ENCODE measurements at places on chromosomes 2 and 18.

- no peak for DNase-seq
These were observed 31.7 kb upstream of the TTC32 start for GRCh38 chr2:19933351-19933981.

GRCh38 chr2:26692279-26692896 lies at the start of gene KCNK3:
Gene KCNK3 (plus strand): TSS chr2:26692722. CDS start chr2:26692876, 154 bp downstream.
- DNase-seq, result peak; percentile 2

- DNase-seq, result no peak
These were observed 37.5 kb downstream of the PSME4 start for GRCh38 chr2:53933329-53933728.

DNA sequence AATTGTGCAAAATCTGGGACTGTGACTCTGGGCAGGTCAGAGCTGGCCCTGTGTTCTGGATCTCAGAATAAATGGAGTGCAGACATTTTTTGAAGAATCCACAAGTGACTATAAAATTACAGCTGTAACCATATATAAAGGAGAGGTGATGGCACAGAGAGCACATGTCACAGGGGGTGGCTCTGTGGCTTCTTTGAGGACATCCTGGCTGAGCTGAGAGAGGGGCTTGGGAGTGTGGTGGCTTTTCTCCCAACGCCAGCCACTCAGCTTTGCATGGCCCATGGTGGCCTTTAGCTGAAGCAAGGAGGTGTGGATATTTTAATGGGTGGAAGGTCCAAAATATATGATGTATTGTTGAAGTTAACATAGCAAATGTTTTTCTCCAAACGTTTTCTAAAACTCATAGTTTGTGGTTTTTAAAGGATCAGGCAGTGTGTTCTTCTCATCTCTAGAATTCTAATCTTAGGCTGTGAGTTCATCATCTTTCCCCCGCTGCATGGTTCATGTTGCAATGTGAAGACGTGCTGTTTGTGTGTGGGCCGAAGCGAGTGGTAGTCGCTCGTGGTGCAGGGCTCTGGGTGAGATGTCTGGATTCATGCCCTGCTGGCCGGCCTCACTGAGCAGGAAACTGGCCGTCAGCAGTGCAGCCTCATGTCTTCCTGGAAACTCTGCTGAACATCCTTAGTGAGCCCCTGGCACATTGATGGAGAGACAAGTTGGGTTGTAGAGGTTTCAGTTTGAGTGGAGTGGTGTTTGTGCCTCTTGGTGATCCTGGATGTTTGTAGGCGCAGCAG lies 109.9 kb downstream of the ZNF236 start:
- no peak for DNase-seq

DNA sequence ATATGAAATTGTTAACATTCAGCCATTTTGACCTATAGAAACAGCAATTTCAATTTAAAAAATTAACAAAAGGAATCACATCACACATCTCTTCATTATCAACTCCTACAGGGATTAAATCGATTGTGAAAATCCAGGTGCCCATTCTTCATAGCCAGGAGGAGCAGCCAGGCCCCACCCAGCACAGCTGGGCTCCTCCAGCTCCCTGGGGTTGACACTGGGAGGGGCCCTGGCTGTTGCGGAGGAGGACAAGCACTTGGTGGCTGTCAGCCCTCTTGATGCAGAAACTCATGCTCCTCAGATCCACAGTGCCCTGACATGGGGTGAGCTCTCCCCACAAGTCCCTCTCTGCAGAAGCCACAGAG lies 99.8 kb downstream of the FAM210A start:
- no peak for DNase-seq

- DNase-seq, result no peak
These were observed 104.8 kb downstream of the POLR1A start for GRCh38 chr2:86000938-86001312.

DNA sequence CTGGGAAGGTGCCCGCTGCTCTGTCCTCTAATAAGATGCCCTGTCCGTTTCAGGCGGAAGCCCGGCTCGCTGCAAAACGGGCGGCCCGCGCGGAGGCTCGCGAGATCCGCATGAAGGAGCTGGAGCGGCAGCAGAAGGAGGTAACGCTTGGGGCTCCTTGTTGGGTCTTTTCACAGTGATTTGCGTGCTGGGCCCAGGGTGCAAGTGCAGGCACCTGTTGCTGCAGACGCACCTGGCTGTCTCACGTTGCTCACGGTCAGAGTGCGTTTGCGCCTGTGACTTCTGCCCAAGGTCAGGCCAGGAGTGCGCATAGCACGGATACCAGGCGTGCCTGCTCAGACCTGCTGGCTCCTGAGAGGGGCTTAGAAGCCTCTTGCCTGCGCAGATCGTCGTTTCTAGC lies 81.1 kb downstream of the LRRFIP1 start:
- DNase-seq, result no peak

GRCh38 chr18:7958081-7958896 lies 391.2 kb downstream of the PTPRM start:
- no peak for DNase-seq

GRCh38 chr2:65370387-65371073 lies 61.9 kb downstream of the SPRED2 start:
- DNase-seq, result no peak

DNA sequence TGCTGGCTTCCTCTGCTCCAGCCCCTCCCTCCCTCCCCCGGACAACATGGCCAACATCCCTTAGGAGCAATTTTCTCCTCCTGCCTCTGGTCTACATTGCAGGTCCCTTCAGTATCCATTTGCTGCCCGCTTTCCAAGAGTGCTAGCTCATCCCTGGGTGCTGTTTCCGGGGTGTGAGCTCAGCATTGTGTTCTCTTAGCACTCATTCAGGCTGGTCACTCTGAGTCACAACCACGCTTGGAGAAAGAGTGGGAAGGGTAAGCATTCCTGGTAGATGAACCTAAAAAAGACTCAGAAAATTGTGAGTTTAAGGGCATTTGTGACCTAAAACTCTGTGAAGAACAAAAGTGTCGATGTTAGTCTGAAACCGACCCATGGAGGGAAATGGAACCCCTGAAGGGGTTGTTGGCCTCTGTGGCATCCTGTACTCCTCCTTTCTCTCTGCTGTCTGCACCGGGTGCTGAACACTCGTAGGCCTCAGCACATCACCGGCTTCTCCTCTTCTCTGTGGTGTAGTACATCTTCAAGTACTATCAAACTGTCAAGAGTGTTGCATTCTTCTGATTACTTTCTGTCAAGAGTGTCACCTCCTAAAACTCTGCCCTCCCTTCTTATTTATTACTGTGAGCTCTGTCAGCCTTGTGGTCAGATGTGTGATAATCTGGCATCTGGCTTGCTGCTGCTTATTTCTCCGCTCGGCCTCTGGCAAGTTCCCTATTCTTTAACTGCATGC lies 73.0 kb downstream of the CTNNA2 start:
- no peak for DNase-seq

DNA sequence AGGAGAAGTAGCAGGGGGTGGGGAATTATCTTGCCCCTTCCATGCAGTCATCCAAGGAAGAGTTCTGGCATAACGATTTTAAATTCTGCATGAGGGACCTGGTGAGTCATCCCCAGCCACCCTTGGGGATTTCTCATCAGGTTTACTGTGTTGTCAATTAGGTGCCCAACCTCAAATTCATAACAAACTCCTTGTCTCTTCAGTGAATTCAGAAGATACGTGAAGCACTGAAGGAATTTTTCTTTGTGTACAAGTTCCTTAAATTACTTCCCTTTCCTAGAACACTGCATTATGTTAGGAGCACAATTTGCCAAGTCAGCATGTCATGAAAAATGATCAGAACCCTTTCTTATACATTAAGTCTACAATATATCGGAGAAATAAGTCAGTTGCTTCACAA lies 70.8 kb upstream of the NOSTRIN start:
- no peak for DNase-seq

GRCh38 chr2:100895402-100895801 lies 75.5 kb downstream of the NPAS2 start:
- DNase-seq, result no peak

DNA sequence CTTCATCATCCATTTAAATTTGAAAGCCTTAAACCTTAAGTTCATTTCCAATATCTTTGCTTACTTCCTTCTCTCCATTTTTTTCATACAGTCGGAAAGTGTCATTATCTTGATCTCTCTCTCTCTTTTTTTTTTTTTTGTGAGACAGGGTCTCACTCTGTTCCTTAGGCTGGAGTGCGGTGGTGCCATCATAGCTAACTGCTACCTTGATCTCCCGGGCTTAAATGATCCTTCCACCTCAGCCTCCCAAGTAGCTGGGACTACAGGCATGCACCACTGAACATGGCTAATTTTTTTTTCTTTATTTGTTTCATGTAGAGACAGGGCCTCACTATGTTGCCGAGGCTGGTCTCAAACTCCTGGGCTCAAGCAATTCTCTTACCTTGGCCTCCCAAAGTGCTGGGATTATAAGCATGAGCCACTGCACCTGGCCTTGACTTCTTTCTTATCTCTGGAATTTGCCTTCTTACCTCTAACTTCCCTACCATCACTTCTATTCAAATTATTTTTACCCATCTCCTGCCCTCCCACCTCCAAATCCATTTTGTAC lies 222.2 kb downstream of the MYCN start:
- DNase-seq, result no peak

DNA sequence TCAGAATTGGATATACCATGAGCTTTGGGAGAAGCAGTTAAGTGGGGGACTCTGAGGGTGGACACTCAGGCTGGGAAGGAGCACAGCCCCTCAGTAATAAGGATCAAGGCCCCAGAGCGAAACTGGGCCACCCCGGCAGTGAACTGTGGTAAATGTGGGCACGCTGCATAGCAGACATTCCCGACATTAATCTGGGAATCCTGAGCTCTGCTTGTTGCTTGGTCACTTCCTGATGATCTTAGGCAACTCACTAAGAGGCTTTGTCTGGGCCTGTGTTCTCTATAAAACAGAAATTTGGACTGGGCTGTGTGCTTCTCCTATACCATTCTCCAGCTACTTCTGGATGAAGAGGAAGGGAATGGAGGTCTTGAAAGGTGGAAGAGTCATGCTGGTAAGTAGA lies 4.8 kb downstream of the TGFBRAP1 start:
- DNase-seq, result no peak

- DNase-seq, result no peak
These were observed 44.2 kb downstream of the ARID5A start for GRCh38 chr2:96580771-96581170.

- no peak for DNase-seq
These were observed 56.8 kb downstream of the SLC4A10 start for GRCh38 chr2:161681046-161681445.

DNA sequence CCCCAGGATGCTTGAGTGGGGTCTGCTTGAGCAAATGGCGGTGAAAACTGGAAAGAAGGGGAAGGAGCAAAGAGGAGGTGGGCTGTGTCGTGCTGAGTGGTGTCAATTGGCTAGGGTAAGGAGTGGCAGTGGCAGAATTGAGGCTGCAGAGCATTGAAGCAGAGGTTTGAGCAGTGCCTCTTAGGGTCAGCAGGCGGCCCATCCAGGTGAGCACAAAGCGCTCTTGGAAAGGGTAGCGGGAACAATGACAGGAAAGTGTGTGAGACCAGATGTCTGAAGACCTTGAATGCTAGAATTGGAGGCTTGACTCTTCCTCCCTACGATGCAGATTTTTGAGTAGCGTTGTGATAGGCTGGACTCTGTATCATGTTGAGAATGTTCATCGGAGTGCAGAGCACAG lies 39.3 kb upstream of the IL1R1 start:
- DNase-seq, result no peak
